Hippocampal formation (tissue), 2 donors: ENCODE measurements at places on chromosomes 3 and 15.

GRCh38 chr15:66682865-66683264 is 19.2 kb upstream of the SMAD6 start:
- no peak for DNase-seq

- no peak for DNase-seq
Measured at GRCh38 chr15:51692154-51692553, 10.9 kb downstream of the SCG3 start.

GRCh38 chr3:196640297-196641018 is 964 bp downstream of the NRROS start:
- no peak for DNase-seq

- no peak for DNase-seq
Measured at GRCh38 chr3:142134799-142135325, 14.5 kb downstream of the TFDP2 start.

GRCh38 chr15:94230883-94231722 is at the start of gene MCTP2:
Gene MCTP2, plus strand, starts transcription at chr15:94231561. Its CDS starts 66,705 bp downstream, at chr15:94298266.
- DNase-seq, result no peak

DNA sequence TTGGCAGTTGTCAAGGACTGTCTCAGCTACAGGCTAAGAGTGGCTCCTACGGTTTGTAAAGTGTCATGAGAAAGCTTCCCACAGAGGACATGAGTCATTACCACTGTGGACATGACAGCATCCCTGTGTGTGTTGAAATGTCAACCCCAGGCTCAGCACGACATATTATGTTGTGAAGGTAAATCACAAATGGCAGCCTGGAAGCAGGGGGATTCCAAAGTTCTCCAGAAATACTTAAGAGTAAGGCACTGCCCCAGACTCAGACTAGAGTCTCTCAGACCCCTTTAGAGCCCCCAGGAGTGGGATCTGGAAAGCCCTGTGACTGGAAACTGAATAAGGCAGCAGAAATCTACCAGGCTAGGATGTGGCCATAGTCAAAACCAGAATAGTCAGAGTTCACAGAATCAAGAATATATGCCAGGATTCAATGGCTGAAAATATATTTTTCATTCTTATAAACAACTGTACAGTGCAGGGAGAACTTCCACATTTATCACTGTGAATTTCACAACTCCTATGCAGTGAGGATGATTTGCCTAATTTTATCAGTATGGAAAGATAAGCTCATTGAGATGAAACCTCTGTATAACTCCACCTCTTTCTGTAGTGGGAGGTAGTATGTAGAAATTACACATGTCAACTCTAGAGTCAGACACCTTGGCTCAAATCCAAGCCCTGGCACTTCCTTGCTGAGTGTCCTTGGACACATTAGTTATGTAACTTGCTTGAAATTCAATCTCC is 237.1 kb upstream of the CFAP20DC start:
- no peak for DNase-seq

GRCh38 chr15:29102911-29103823 is 166.5 kb downstream of the NSMCE3 start:
- DNase-seq, result no peak

- DNase-seq, result no peak
Measured at GRCh38 chr3:115248274-115248673, 101.2 kb upstream of the ZBTB20 start.

- DNase-seq, result no peak
Measured at GRCh38 chr3:46759239-46760167, 41.8 kb upstream of the PRSS50 start.

DNA sequence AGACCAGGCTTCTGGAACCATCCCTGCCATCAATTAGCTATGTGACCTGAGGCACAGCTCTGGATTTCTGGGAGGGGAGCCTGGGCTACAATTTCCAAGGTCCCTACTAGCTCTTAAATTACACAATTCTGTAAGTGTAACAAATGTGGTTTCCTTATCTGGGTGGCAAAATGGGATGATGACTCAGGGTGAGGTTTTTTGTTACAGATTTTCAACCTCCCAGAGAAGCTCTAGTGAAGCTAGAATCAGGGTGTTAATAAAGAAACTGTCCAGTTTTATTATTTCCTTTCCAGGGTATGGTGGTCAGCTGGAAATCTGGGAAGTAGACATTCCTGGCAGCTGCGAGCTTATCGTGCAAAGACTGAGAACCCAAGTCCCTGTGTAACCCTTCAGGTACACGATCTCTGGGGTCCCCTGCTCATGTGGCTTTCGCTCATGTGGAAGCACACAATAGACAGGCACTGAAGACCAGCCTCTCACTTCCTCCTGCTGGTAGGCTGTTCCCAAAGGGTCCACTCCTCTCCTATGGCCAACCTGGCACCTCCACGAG is 7.3 kb downstream of the RAB27A start:
- no peak for DNase-seq

DNA sequence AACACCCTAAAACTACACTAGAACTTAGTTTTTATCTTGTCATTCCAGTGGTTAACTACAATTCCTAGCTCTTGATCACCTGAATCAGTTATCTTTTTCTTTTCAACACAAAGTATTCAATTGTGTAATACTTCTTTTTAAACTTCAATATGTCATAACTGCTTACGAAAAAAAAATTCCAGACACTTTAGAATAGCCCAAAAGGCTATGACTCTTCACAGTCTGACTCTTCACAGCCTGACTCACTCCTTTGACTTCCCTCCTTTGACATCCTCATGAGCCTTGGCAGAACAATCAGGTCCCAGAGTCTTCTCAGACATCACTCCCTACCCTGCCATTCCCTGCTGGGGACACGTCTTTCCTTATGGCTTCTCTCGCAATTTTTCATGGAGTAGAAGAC is 727.1 kb downstream of the ROBO1 start:
- DNase-seq, result no peak

GRCh38 chr3:115708540-115708939 is 85.2 kb downstream of the GAP43 start:
- DNase-seq, result no peak

DNA sequence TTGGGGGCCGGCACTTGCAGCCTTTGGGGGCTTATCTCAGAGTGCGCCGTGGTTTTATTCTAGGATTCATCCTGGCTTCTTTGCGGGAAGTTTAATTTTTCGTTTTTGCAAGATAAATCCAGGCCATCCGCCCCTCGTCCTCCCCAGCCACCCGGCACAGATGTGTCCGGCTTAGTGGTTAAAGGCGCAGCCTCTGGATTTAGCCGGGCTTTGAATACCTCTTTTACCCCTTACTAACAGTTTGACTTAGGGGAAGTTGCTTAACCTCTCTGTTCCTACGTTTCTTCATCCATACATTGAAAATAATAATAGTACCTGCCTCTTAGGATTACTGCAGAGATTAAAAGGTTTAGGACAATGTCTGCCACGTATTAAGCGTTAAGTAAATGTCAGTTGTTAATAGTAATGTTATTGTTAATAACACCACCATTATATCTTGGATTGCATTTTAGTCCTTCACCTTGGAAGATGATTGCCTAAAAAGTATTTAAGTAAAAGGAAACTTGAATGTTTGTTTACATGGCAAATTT is 714 bp downstream of the ECT2 start:
- DNase-seq, result peak; percentile 14

- no peak for DNase-seq
Measured at GRCh38 chr15:66789029-66790025, 87.3 kb downstream of the SMAD6 start.

DNA sequence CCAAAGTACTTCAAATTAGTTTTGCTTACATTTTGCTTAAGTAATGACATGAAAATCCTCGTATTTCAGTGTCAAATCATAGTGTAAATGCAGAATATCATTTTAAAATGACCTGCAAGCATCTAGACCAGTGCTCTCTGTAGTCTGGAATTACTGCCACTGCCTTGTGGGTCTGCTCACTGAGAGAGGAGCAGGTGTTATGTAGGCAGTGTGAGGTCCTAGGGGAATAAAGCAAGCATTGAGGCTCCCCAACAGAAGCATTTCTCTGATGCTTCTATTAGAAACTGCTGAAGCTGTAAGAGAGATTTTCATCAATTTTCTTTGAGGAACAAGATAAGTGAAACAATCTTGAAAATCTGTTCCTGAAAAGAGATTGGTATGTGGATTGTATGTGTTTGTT is 253.2 kb downstream of the BBX start:
- no peak for DNase-seq

DNA sequence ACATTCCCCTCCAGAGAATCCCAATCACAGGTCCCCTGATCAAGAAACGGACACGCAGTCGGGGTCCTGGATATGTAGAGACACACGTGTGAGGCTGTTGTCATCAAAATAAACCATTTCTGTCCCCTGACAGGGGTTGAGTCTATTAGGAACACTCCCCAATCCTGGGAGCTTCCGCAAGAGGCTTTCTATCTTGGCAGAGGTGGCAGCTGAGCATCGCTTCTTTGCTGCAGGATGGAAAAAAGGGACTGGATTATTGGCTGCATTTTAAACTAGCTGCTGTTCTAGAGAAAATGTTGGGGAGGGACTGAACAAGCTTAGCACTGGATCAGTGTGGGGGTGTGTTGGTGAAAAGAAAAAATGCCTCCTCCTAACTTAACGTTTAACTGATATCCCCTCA is 2.5 kb upstream of the CNTN4 start:
- no peak for DNase-seq

- no peak for DNase-seq
Measured at GRCh38 chr15:60215225-60215963, 182.4 kb downstream of the ANXA2 start.

GRCh38 chr15:72361176-72361575 is 14.6 kb downstream of the HEXA start:
- no peak for DNase-seq

DNA sequence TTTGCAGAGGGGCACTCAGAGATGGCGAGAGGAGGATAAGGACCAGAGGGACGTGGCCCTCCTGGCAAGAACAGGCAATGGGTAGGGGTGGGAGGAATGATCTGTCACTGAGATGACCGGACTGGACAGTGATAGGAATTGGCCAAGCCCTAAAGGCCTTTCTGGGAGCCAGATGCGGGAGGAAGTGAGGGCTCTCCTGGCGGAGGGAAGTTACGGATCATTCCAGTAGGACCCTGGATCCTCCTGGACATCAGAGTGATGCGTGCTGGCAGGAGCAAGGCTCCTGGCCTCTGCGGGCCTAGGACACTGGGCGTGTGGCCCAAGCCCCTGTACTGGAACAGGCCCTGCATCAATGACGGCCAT is 23.4 kb downstream of the KIF7 start:
- DNase-seq, result no peak

DNA sequence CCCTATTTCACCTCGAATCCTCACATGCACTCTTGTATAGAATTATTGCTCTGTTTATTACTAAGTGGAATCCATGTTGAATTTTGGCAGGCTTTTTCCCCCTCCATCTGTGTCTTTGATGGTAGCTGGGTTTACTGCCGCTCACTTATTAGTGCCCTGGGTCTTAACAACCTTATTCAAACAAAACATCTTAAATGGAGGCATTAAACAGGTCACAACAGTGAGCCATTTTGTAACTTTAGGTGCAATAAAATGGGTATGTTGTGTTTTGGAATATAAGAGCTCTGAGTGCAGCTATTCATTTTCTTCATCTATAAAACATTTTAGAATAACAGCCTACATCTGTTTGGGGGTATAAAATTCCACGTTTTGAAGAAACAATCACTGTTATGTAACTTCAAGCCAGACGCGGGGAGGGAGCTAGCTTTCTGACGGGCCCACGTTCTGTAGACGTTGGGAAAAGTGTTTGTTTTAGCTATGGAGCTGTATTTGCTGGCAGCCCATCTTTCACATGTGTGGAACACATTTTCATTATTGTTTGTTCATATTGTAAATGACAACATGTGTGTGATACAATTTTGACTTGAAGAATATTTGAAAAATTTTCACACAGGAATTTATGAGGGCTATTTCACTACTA is 122.0 kb downstream of the SLC25A26 start:
- DNase-seq, result no peak

DNA sequence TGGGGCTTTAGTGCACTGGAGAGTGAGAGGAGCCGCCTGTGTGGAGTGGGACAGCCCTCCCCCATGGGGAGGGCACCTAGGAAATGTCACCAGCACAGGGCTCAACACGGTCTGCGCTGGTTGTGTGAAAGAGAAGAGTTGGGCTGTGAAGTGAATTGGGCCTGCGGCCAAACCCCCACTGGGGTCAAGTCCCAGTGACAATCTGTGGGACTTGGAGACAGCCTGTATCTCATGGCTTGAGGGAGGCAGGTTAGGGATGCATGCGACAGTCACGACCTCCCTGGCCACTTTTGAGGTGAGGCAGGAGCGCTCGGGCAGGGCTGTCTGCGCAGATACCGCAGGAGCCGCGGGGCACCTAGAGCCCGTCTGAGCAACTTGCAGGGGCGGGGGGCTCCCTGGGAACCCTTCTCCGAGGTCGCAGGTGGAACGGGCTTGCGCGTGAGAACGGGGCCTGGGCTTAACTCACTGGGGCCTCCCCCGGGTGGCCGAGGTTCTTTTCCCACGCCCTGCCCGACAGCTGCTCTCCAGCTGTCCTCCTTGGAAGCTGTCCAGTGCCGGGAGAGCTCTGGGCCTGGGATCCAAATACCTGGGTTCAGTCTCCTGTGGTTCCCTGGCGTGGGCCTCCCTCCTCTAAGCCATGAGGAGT is 77.4 kb downstream of the SNRK start:
- no peak for DNase-seq

DNA sequence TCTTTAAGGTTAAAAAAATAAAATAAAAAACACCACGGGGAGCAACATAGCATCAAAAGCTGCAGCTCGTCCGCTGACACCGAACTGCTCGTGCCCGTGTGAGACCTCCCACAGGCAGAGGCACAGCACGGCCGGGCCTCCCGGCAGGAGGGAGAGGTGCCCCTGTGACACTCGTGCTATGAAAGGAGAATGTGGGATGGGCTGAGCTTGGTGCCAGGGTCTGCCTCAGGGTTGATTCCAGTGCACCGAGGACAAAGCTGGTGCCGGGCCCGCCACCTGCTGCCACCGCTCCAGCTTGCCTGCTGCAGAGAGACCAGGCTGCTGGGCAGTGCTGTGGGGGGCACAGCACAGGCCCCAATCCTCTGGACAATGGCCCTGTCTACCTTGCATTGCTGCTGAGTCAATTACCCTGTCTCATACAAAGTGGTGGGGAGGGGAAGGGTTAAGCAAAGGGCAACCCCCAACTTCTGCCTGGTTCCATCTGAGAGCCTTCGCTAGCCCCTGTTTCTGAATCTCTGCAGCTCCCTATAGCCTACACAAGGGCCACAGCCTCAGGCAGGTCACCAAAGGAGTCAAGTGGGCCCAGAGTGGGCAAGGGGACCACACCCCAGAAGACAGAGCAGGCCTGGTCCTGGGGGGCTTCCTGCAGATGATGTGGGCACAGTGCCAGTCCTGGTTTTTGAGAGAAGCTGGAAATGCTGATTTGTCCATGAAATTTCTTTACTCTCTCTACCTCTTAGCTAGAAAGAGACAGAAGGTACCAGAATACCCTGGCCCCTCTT is 74.0 kb upstream of the SNRPA1 start:
- no peak for DNase-seq

DNA sequence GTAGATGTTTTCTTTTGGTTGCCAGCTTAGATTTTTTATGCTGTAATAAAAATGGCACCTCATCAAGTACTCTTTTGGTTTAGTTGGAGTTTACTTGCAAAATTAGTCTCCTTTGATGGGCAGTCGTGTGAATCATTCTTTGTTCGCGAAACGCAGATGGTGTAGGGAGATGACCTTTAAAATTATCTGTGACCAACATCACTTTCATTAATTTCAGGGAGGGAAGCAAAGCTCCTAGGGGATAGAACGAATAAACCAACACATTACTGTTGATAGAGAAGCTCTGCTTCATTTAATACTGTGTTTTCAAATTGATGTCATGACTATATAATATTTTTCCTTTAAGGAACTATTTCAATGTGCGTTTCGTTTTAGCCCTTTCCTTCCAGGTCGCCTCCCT is 67.4 kb downstream of the USP13 start:
- DNase-seq, result no peak
